ENCODE measurements at places on chromosomes 2 and 18. TPM values are rescaled to one million over a fixed set of nuclear protein-coding genes. Genes with fewer than 3 reads are reported as not detected.

The KIF1A gene
- total RNA-seq, result 0.95 TPM

The GRP gene
- total RNA-seq, result not detected

The ERMN gene
- total RNA-seq, result 1.2 TPM

The UGT1A8 gene
- total RNA-seq, result not detected

The B4GALT6 gene
- total RNA-seq, result 43.0 TPM

The CCDC150 gene
- total RNA-seq, result 19.1 TPM

The DYTN gene
- total RNA-seq, result not detected

Measured in GM12878 (cell line).